Renal cortex interstitium (tissue), 15 donors: ENCODE measurements at places on chromosomes 5 and 9.

GRCh38 chr5:160805376-160805775 is 46.6 kb downstream of the ATP10B start:
- DNase-seq = no peak

- no peak for DNase-seq
Observed at GRCh38 chr9:111645806-111646205, 14.7 kb downstream of the DNAJC25 start.

GRCh38 chr5:98961665-98962344 is 33.0 kb upstream of the CHD1 start:
- no peak for DNase-seq

- no peak for DNase-seq
Observed at GRCh38 chr5:174310243-174310642, 264.7 kb downstream of the NSG2 start.

- DNase-seq = no peak
Observed at GRCh38 chr5:154395407-154396106, 50.2 kb upstream of the SAP30L start.

DNA sequence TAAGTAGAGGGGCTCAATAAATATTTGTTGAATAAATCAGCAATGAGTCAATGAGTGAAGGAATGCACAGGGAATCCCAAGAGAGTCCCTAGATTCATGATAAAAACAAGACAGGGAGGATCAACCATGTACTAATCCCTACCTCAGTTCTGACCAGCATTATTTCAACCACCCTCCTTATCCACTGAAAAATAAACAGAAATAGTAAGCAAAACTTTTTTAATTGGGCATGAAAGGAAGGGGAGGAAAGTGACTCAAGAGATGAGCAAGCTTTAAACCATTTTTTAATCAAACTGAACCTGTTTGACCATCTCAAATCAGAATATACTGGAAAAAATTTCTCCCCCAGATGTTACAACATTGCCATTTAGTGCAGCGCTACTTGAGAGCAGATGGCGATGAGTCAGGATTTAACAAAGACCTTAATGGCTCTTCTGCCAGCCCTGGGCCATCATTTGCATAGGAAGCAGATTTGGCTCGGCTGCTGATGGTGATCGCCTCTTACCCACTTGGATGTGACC is 194.8 kb upstream of the SLC30A5 start:
- no peak for DNase-seq

DNA sequence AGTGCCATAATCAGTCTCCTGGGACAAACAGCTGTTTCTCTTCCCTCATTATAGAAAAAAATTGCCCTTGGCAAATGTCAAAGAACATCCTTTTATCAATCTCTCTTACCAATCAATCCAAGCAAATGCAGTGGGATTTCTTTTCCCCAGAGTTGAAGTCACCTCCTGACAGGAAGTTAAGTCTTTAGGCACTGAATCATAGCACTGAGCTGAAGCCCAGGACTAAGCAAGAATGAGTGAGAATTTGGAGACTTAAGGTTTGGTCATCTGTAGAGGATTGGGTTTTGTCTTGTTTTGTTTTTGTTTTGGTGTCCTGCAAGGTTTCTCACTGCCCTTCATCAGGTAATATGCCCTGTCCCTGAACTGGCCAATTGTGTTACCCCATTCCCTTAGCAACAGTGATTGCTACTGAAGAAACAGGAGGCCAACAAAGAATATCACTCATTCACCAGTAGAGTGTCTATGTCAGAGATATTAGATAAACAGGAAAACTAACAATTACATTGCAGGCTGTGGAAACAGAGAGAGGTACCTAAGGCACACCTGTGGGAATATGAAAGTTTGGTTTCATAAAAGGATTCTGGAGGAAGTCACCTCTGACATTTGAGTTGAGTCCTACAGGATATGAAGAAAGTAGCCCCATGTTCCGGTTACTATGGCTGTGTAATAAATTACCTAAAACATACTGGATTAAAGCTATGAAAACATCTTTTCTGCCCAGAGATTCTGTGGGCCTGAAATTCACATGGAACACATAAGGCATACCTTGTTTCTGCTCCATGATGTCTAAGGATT is 4.5 kb upstream of the FXN start:
- DNase-seq = no peak

GRCh38 chr5:129963359-129963758 is 59.1 kb downstream of the CHSY3 start:
- DNase-seq = no peak

DNA sequence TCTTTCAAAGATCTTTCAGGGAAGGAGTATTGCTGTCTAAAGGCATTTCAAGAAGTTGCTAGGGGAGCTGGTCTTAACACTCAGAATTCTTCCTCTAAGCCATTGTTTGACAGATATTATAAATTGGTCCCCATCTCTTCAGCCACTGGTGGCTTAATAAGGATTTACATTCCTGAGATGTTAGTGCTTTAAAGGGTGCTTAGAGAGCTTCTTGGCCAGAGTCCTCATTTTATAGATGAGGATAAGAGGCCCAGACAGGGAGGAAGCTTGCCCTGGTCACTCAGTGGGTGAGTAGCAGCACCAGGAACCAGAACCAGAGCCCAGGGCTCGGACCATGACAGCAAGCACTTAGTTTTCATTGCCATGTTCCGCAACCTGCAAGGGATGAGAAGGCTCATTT is 53.2 kb downstream of the GALNT10 start:
- DNase-seq = no peak
